ENCODE measurements at places on chromosomes 2 and 18.
A peak's percentile ranks its signal among the peaks of the same experiment; 100 is the strongest.

- no peak overlapping the region for H3K4me3 ChIP-seq
- no peak overlapping the region for H3K27ac ChIP-seq
- H3K4me1 ChIP-seq = no peaks in the 10 kb centered on the region
Measured at GRCh38 chr18:75264926-75265597, 54.5 kb downstream of the TSHZ1 start.

DNA sequence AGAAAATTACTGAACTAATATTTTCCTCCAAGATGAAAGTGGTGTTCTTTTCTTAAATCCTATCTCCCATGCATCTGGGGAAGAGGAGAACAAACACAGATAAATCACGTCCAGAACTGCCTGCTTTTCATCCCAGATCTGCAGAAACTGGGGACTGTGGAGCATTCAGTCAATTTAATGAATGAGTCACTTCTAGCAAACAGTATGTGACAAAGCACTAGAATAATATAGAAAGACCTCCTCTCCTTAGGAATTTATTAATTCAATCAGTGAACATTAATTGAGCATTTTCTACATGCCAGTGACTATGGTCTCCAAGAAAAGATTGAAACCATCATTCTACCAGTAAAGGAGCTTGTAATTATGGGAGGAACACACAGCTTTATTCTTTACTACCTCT, 693.4 kb upstream of the ID2 start:
- H3K4me3 ChIP-seq = no peak overlapping the region
- H3K27me3 ChIP-seq = no peaks in the 10 kb centered on the region
- H3K36me3 ChIP-seq = no peaks in the 10 kb centered on the region
- no peaks in the 10 kb centered on the region for H3K4me1 ChIP-seq
- H3K27ac ChIP-seq = no peak overlapping the region
- DNase-seq = no peak

DNA sequence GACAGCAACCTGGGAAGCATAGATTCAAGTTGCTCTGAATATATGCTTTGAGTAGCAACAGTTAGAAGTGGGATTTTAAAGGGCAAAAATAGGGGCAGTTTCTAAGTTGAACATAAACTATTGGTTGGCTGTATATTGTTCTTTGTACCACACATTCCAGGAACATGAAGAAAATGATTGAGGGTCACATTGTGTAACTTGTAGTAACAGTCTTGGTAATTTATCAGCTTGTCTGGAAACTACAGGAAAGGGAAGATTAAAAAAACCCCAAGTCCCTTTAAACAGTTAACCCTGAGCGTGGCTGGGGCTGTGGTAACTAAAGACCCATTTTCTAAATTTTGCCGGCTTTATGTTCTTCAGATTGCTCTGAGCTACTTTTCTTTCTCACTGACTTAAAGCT, 7.4 kb downstream of the PLEKHB2 start:
- no peak overlapping the region for H3K4me3 ChIP-seq
- H3K27me3 ChIP-seq = no peaks in the 10 kb centered on the region
- no peaks in the 10 kb centered on the region for H3K4me1 ChIP-seq
- DNase-seq = peak; percentile 22

DNA sequence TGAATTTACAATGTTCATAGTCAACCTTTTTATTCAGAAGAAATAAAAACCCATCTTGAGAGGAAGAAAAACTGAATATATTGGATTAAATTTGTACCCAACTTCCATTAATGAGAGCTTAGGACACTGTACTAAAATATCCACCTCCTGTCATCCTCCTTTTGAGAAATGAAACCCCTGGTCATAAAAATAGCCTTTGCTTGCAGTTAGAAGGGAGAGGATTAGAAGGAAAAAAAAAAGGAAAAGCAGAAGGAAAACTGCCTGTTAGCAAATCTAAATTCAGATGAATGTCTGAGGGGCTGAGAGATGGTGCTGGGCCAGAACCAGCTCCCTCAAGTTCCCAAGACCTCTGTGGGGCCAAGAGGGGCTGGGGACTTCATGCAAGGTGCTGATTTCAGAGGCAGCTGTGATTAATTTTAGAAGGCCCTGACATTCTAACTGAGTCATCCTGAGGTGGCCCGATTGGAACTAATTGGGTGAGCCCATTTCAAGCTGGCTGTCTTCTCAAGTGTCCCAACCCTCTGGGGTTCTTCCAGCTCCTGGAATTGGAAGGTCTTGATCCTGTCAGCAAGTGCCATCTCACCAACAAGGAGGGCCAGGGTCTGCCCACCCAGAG, 38.4 kb upstream of the BIN1 start:
- no peaks in the 10 kb centered on the region for H3K36me3 ChIP-seq
- peaks cover 4% of the 10 kb centered on the region for H3K27me3 ChIP-seq
- no peak for DNase-seq
- no peak overlapping the region for H3K27ac ChIP-seq
- peaks cover 9% of the 10 kb centered on the region for H3K4me1 ChIP-seq

DNA sequence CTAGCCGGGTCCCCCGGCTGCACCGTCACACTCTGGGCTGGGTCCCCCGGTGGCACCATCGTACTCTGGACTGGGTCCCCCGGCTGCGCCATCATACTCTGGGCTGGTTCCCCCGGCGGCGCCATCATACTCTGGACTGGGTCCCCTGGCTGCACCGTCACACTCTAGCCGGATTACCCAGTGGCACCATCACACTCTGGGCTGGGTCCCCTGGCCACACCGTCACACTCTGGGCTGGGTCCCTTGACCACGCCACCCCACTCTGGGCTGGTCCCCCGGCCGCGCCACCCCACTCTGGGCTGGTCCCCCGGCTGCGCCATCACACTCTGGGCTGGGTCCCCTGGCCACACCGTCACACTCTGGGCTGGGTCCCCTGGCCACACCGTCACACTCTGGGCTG, 653.8 kb upstream of the ID2 start:
- DNase-seq = no peak
- H3K36me3 ChIP-seq = no peaks in the 10 kb centered on the region
- H3K4me3 ChIP-seq = no peak overlapping the region
- no peak overlapping the region for H3K27ac ChIP-seq

- H3K4me3 ChIP-seq = no peak overlapping the region
- H3K4me1 ChIP-seq = peaks cover 2% of the 10 kb centered on the region
- no peak overlapping the region for H3K27ac ChIP-seq
- no peaks in the 10 kb centered on the region for H3K36me3 ChIP-seq
- no peaks in the 10 kb centered on the region for H3K27me3 ChIP-seq
Measured at GRCh38 chr2:226140594-226140993, 659.0 kb downstream of the IRS1 start.

GRCh38 chr2:69097891-69098655, 85.1 kb downstream of the ANTXR1 start:
- H3K27ac ChIP-seq = no peak overlapping the region
- H3K27me3 ChIP-seq = no peaks in the 10 kb centered on the region
- no peak for DNase-seq
- H3K4me1 ChIP-seq = peaks cover 18% of the 10 kb centered on the region

DNA sequence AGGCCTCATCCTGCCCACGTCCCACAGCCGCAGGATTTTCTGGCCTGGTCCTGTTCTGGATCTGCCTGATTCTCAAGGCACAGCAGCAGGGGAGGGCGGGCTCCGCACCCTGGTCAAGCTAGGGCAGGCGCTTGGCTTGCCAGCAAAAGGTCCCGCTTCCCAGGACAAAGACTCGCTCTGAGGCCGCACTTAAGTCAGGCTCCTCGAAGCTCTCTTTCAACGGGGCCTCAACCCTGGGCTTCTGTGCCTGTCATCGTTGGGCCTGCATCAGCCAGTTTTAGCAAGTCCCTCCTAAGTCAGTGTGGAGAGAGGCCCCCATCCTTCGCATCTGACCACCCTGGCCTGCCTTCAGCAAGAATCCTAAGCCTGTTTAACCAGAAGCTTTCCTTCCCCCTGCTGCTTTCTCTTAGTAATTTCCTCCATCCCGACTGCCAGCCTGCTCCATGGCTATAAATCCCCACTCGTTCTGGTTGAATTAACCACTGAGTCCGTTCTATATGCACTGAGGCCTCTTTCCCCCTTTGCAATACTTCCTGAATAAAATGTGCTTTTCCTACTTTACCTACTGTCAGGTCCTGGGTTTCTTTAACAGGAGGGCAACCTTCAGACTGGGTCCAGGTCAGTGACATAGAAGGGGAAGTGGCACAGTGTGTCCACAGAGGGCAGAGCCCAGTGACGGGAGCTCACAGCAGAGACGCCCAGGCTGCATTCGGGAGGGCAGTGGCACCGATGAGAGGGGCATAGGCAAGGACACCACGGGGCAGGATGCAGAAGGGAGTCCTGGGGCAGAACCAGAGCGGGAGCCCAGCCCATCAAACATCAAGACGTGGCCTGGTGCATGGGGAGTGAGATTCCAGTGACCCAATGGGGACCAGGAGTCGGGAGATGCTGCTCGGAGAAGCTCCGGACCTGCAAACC, 62.7 kb downstream of the SP110 start:
- H3K36me3 ChIP-seq = no peaks in the 10 kb centered on the region
- H3K4me3 ChIP-seq = no peak overlapping the region
- no peaks in the 10 kb centered on the region for H3K4me1 ChIP-seq
- DNase-seq = no peak
- no peak overlapping the region for H3K27ac ChIP-seq
- no peaks in the 10 kb centered on the region for H3K27me3 ChIP-seq

GRCh38 chr2:14616342-14616741, 16.2 kb upstream of the LRATD1 start:
- no peaks in the 10 kb centered on the region for H3K27me3 ChIP-seq
- no peak overlapping the region for H3K27ac ChIP-seq
- DNase-seq = no peak
- H3K36me3 ChIP-seq = no peaks in the 10 kb centered on the region
- H3K4me3 ChIP-seq = no peak overlapping the region

DNA sequence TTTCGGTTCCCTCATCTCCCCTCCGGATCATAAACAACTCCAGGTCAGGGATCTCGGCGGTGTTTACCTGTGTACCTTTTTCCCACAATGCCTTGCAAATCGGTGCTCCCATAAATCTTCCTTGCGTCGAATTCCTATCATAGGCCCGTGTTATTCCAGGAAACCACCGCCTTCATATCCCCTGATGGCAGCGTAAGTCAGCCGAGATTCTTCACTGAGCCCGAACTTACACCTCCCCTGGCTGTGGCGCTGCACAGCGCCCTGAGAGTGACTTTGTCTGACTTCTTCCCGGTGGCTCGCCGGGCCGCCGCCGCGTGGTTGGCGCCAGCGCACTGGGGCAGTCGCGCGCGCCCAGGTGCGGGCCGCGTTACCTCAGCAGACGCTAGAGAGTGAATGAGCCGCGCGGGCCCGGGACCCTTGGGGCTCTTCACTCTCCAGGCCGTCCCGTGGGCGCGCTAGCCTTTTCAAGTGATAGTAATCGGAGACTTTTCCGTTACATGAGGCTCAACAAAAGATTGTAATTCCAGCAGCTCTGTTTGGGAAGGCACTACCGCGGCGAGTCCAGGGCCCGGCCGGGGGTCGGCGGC, 101.6 kb downstream of the SPTBN1 start:
- no peaks in the 10 kb centered on the region for H3K27me3 ChIP-seq
- H3K4me3 ChIP-seq = peak overlapping the region; percentile 54
- no peaks in the 10 kb centered on the region for H3K36me3 ChIP-seq
- H3K27ac ChIP-seq = peak overlapping the region; percentile 93

GRCh38 chr2:162734866-162735265, 103.7 kb downstream of the KCNH7 start:
- H3K4me1 ChIP-seq = no peaks in the 10 kb centered on the region
- no peak overlapping the region for H3K27ac ChIP-seq
- H3K27me3 ChIP-seq = no peaks in the 10 kb centered on the region
- peak; percentile 2 for DNase-seq
- H3K36me3 ChIP-seq = no peaks in the 10 kb centered on the region

DNA sequence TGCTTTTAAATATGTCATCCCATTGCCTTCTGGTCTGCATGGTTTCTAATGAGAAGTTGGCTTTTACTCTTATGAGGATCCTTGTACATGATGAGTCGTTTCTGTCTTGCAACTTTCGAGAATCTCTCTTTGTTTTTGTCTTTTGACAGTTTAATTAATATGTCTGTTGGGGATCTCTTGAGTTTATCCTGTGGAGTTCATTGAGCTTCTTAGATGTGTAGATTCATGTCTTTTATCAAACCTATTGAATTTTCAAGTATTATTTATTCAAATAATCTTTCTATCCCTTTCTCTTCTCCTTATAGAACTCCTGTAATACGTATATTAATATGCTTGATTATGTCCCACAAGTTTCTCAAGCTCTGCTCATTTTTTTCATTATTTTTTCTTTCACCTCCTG, 67.9 kb downstream of the TMEM185B start:
- no peaks in the 10 kb centered on the region for H3K27me3 ChIP-seq
- H3K4me3 ChIP-seq = no peak overlapping the region
- DNase-seq = no peak
- no peak overlapping the region for H3K27ac ChIP-seq
- no peaks in the 10 kb centered on the region for H3K36me3 ChIP-seq

GRCh38 chr2:37156071-37156856, 516 bp downstream of the EIF2AK2 start:
- peak overlapping the region; percentile 92 for H3K4me3 ChIP-seq
- DNase-seq = peak; percentile 70
- peaks cover 3% of the 10 kb centered on the region for H3K36me3 ChIP-seq
- peak overlapping the region; percentile 79 for H3K27ac ChIP-seq
- peaks cover 2% of the 10 kb centered on the region for H3K4me1 ChIP-seq

DNA sequence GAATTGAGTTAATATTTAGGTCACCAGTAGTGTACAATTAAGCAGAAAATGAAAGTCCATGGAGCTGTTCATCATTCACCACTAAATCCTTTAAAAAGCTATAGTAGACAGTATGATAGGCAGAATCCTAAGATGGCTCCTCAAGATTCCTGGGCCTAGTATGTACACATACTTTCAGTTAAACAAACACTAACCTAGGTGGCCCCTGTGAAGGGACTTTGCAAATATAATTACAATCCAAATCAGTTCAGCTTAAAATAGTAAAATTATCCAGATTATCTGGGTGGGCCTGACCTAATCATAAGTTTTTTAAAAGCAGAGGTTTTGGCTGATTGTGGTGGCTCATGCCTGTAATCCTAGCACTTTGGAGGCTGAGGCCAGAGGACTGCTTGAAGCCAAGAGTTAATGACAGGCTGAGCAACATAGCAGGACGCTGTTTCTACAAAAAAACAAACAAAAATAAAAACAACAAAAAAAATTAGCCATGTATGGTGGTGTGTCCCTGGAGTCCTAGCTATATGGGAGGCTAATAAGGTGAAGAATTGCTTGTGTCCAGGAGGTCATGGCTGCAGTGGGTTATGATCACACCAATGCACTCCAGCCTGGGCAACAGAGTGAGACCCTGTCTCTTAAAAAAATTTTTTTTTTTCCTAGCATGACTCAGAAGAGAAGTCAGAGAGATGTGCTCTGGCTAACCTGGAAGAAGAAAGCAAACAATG, 13.9 kb downstream of the MEX3C start:
- no peak overlapping the region for H3K4me3 ChIP-seq
- H3K27ac ChIP-seq = no peak overlapping the region
- DNase-seq = no peak
- H3K4me1 ChIP-seq = no peaks in the 10 kb centered on the region
- no peaks in the 10 kb centered on the region for H3K36me3 ChIP-seq
- no peaks in the 10 kb centered on the region for H3K27me3 ChIP-seq

DNA sequence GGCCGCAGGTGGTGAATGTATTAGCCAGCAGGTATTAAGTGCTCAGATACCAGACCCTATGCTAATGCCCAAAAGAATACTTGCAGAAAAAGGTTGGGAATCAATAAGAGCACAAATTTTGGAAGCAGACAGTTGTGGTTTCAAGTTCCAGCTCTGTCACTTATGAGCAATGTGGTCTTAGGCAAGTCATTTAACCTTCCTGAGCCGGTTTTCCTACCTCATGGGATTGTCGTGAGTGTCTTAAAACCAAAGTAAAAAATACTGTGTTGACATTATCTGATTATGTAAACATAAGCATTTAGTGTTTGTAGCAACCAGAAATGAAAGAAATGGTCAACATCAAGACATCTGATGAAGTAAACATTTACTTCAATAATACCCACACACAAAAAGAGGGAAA, 93.0 kb upstream of the CHST9 start:
- no peaks in the 10 kb centered on the region for H3K27me3 ChIP-seq
- H3K4me1 ChIP-seq = no peaks in the 10 kb centered on the region
- no peaks in the 10 kb centered on the region for H3K36me3 ChIP-seq

Measured in fibroblast of lung (primary cell).